ENCODE measurements at places on chromosomes 12 and 14. TPM values are rescaled to one million over a fixed set of nuclear protein-coding genes. Genes with fewer than 3 reads are reported as not detected.

GRCh38 chr14:72665259-72665658 lies 228.6 kb downstream of the DPF3 start:
- no peak for DNase-seq

GRCh38 chr12:84218406-84218805 lies 694.2 kb downstream of the SLC6A15 start:
- no peak for DNase-seq

DNA sequence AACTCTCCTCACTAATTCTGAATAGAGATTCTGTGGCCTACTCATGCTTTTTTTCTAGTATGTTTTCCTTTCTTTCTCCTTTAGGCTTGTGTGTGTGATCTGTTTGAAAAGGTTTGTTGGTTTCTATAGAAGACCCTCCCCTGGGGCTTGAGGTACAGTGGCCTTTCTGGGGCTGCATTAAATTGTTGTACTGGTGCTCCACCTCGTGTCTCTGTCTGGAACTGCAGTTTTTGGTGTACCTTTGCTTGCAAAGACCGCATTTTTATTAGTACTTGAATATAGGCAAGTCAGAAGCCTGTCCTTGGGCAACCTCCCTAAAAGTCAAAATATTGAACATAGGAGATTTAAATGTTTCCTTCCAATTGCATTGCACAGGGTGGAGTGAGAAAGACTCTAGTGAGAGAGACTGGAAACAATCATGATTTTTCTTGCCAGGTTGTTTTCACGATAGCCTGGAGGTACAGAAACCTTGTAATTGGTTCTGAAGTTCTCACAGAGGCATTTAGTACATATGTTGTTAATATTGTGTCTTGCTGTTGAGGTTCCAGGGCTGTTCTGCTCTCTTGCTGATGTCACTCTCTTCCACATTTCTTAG lies 39.0 kb downstream of the SLCO1B1 start:
- DNase-seq, result no peak

DNA sequence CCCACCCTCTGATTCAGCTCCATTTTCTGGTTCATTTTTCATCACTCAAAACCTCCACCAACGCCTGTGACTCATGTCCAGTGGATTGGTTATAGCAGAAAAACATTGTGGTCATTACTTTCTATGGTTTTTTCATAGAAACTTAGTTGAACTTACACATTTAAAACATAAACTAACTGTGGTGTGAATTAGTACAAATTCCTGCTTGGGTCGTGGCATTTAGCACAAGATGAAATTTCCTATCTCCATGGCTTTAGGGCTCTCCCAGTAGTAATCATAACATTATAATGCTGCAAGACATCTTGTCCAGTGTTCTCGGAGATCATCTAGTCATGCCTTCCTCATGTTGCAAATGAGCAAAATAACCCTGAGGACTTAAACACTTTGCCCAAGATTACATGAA lies 7.1 kb downstream of the RNASE7 start:
- no peak for DNase-seq

Gene BAG5
- total RNA-seq, result 43.7 TPM

Gene FLRT2
- 21.5 TPM for total RNA-seq

Gene HAL
- total RNA-seq, result 52.1 TPM

Gene SERPINA9
- total RNA-seq, result 1.8 TPM

Data from suprapubic skin (tissue), 4 donors.